Karpas-422 (cell line): ENCODE measurements at places on chromosomes 3 and 15. TPM values are rescaled to one million over a fixed set of nuclear protein-coding genes. Genes with fewer than 3 reads are reported as not detected.
A peak's percentile ranks its signal among the peaks of the same experiment; 100 is the strongest.

Gene IL17RE
- not detected in 2 replicates for total RNA-seq

DNA sequence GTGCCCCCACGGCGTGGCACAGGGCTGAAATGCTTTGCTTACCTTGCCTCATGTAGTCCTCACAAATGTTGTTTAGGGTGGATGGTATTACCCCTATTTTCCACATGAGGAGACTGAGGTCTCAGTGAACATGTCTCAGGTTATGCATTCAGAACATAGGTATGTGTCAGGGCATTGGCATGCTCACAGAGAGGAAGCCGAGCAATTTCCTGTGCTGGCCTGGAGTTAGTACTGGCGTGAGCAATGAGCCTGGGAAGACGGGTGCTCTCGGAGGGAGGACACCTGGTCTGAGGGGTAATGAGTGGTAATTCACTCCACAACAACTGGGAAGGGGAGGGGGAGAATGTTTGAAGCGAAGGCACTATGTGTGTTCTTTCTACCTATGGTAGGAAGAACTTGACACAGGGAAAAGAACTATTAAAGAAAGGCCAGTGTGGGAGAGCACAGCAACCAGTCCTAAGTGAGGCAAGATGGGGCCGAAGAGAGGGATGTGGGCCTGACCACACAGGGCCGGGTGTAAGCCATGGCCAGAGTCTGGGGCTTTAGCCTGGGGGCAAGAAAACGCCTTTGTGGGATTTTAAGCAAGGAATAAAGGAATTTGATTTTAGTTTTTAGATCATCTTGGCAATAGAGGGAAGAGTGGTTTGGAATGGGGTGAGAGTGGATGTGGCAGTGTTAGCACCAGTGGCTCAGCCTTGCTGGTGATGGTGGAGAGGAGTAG is 4.9 kb upstream of the FAM131A start:
- DNase-seq: no peak

DNA sequence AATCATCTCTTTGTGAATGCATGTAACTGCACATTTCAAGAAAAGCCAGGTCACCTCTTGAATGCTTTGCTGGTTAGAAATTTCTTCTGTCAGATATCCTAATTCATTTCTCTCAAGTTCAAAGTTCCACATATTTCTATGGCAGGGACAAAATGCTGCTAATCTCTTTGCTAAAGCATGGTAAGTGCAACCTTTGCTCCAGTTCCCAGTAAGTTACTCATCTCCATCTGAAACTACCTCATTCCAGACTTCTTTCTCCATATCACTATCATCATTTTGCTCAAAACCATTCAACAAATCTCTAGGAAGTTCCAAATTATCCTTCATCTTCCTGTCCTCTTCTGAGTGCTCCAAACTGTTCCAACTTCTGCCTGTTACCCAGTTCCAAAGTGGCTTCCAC is 230.6 kb downstream of the ZMAT3 start:
- no peak for DNase-seq

DNA sequence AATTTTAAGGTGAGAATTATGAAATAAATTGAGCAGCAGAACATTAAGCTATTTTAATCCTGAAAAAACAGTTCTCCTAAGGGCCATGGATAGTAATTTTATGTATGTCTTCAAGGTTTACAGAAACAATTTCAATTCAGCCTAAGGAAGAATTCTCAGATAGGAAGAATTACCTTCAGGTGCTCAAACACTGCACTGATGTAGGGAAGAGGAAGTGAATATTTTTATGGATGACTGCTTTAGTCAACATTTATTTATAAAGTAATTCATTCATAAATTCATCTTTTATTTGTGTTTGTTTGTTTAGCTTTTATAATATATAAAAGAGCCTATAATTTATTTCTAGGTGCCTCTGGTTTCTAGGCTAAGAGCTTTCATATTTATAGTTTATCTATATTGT is 620.7 kb downstream of the NAALADL2 start:
- no peak for DNase-seq

GRCh38 chr3:148439254-148439822 is 258.4 kb upstream of the AGTR1 start:
- no peak for DNase-seq

- no peak for DNase-seq
These were observed 22.9 kb upstream of the PLXNA1 start for GRCh38 chr3:126959921-126960603.

GRCh38 chr3:112811131-112811884 is 35.4 kb downstream of the CD200R1L start:
- DNase-seq: no peak

DNA sequence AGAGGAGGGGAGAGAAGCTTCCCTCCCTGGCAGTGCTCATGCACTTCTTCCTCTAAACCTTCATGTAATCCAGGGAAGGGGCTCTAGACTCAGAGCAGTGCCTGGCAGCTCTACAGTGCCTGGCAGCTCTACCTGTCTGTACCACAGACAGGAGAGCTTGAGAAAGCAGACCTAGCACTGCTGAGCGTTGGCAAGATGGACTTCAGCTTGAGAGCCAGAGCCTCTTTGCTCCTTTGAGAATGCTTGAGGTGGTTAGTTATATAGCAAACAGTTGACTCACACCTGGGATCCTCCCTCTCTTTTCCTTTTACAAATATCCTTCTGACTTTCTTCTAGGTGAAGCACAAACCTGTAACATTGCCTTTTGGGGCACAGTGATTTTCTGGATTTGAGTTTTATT is 20.9 kb downstream of the FBXO22 start:
- DNase-seq: no peak

Gene ROPN1
- not detected in 2 replicates for total RNA-seq

Gene TMEM40
- 0.18 and 0.26 TPM in 2 replicates for total RNA-seq

Gene ZKSCAN7
- 7.3 and 13.7 TPM in 2 replicates for total RNA-seq

DNA sequence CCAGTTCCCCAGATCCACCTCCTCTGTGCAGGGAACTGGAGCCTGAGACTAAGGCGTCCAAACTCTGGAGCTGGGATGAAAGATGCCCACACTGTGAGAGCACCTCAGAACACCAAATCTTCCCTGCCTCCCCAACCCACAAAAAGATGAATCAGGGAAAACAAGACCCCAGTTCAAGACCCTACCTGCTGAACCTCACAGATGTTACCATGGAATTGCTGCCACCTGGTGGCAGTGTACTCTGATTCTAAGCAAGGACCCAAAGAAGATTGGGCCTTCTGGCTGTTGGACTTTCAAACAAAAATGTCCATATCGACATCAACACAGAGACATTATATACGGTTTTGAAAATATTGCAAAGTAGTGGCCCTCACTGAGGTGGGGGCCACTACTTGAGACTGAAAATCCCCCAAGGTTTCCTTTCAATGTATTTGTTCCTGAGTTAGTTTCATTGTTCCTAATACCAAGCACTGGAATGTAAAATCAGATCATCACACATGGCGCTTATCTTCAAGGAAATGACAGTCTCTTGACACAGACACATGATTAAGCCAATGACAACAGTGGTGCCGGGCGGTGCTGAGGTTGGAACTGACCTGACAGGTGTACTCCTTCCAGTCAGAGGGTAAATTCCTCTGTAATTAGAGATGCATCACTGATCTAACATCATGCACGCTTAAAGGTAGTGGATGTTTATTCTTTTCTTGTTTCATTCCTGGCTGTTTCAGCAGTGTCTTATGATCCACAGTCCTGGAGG is 67.6 kb downstream of the SLC6A11 start:
- DNase-seq: peak; percentile 71

- no peak for DNase-seq
These were observed 382.5 kb downstream of the TBC1D5 start for GRCh38 chr3:17359911-17360310.

- no peak for DNase-seq
These were observed 6.1 kb upstream of the SFMBT1 start for GRCh38 chr3:53051929-53052328.

Gene GABRR3
- total RNA-seq: not detected in 2 replicates

- no peak for DNase-seq
These were observed 63.2 kb upstream of the RAD18 start for GRCh38 chr3:9026320-9027045.

DNA sequence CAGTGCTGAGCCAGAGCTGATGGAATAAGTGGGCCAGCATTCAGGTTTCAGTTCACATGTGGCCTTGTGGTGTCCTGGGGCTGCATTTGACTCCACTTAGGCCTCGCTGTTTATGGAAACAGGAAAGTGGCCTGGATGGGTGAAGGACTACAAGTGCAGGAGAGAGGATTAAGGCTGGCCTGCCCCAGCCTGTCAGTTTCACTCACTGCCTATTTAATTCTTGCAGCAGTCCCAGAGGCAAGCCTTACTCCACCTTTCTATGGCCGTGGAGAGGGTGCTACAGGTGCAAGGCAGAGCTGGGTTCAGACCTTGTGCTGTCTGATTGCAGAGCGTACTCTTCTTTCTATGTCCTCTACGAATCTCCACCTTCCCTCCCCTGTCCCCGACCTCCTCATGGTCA is 37.7 kb downstream of the ABHD17C start:
- no peak for DNase-seq

Gene PAK6
- total RNA-seq: 0.45 and 0.69 TPM in 2 replicates

Gene CLDN16
- not detected in 2 replicates for total RNA-seq
